NCI-H774 (cell line): ENCODE measurements at places on chromosomes 4 and X.

- no peak for DNase-seq
These were observed 111.1 kb downstream of the CCNG2 start for GRCh38 chr4:77268108-77268507.

GRCh38 chr4:94334476-94334875, 8.2 kb downstream of the HPGDS start:
- DNase-seq = no peak

- no peak for DNase-seq
These were observed 13.4 kb upstream of the FGD1 start for GRCh38 chrX:54509400-54509799.

DNA sequence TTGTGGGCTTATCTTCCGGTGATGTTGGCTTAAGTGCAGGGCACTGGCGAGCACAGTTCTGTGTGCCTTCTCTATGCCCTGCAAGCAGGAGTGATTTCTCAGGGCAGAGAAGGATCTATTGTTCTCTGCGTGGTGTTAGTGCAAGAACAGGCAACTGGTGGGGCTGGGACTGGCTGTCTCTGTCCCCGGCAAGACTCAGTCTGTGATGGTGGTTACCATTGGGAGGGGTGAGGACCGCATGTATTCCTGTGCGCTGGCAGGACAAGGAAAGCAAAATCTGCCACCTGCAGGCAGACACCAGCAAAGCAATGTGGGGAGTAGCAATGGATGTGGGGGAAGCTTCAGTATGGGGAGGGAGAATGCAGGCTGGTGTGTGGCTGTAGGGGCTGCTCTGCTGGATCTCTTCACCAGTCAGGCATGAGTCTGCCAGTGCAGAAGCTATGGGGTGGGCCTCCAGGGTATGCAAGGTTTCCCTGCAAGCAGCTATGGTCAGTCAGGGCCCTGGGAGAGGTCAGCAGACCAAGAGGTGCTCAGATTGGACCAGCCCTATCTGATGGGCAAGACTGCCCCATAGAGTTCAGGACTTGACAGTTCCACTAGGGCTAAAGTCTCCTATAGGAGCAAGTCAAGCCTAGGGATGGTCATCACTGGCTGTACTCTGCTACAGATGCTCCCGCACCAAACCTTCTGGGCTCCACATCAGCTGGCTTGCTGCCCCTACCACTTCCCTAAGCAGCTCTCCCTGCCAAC, 16.8 kb downstream of the PF4 start:
- peak; percentile 13 for DNase-seq

GRCh38 chr4:72208421-72209075, 176.7 kb downstream of the NPFFR2 start:
- no peak for DNase-seq
